ENCODE measurements at places on chromosomes 5 and 9. TPM values are rescaled to one million over a fixed set of nuclear protein-coding genes. Genes with fewer than 3 reads are reported as not detected.

Gene CAMK4
- 6.0 TPM for total RNA-seq

Gene C1QTNF2
- 12.3 TPM for total RNA-seq

Gene TMEM252
- total RNA-seq, result not detected

Gene INSL4
- not detected for total RNA-seq

Gene SECISBP2
- total RNA-seq, result 54.9 TPM

Gene PCDHA1
- not detected for total RNA-seq

Gene DOCK2
- 20.6 TPM for total RNA-seq

Gene BARHL1
- total RNA-seq, result not detected

Gene LCN1
- not detected for total RNA-seq

Gene CCDC152
- 3.1 TPM for total RNA-seq

Gene ZNF879
- 4.6 TPM for total RNA-seq

Gene INSL6
- total RNA-seq, result not detected

Gene SHLD3
- total RNA-seq, result 4.2 TPM

Gene ENTPD2
- 8.0 TPM for total RNA-seq

Gene MTMR12
- total RNA-seq, result 27.7 TPM

Gene PCDHB4
- 1.6 TPM for total RNA-seq

Gene C9orf153
- total RNA-seq, result 0.79 TPM

Gene OR1Q1
- not detected for total RNA-seq

Gene C5orf52
- total RNA-seq, result not detected

Gene C9
- 0.10 TPM for total RNA-seq

Gene PCDHGA8
- total RNA-seq, result 3.3 TPM

Gene GRIN1
- 0.89 TPM for total RNA-seq

Gene MPDZ
- 47.2 TPM for total RNA-seq

Gene ZDHHC11B
- total RNA-seq, result 0.89 TPM
